ENCODE measurements at places on chromosomes 1 and 21. TPM values are rescaled to one million over a fixed set of nuclear protein-coding genes. Genes with fewer than 3 reads are reported as not detected.

GRCh38 chr1:27527890-27528817 lies 38.2 kb upstream of the WASF2 start:
- no peak for DNase-seq
- H3K27me3 ChIP-seq: no peaks in the 10 kb centered on the region
- H3K4me3 ChIP-seq: peak overlapping the region; percentile 58
- H3K36me3 ChIP-seq: no peaks in the 10 kb centered on the region

MT1HL1 gene
- total RNA-seq: not detected

GRCh38 chr1:192610112-192610889 lies 25.6 kb upstream of the RGS13 start:
- H3K4me1 ChIP-seq: peaks cover 11% of the 10 kb centered on the region
- DNase-seq: no peak
- H3K4me3 ChIP-seq: no peak overlapping the region
- no peaks in the 10 kb centered on the region for H3K36me3 ChIP-seq
- H3K27me3 ChIP-seq: no peaks in the 10 kb centered on the region
- no peak overlapping the region for H3K27ac ChIP-seq

- no peaks in the 10 kb centered on the region for H3K27me3 ChIP-seq
- no peak overlapping the region for H3K27ac ChIP-seq
- DNase-seq: no peak
- H3K4me3 ChIP-seq: no peak overlapping the region
- peaks cover 5% of the 10 kb centered on the region for H3K4me1 ChIP-seq
Measured at GRCh38 chr21:44568261-44568660, 5.3 kb upstream of the KRTAP10-4 start.

AKR7A3 gene
- total RNA-seq: 0.29 TPM

- H3K4me1 ChIP-seq: no peaks in the 10 kb centered on the region
- peaks cover 14% of the 10 kb centered on the region for H3K27me3 ChIP-seq
- H3K4me3 ChIP-seq: no peak overlapping the region
- no peaks in the 10 kb centered on the region for H3K36me3 ChIP-seq
- no peak for DNase-seq
Measured at GRCh38 chr1:152515434-152515783, 1.1 kb downstream of the CRCT1 start.

- H3K4me3 ChIP-seq: no peak overlapping the region
- no peaks in the 10 kb centered on the region for H3K36me3 ChIP-seq
Measured at GRCh38 chr21:36549470-36549869, 69.5 kb upstream of the CLDN14 start.

GRCh38 chr1:164347980-164348379 lies 211.0 kb upstream of the PBX1 start:
- H3K36me3 ChIP-seq: no peaks in the 10 kb centered on the region
- no peaks in the 10 kb centered on the region for H3K4me1 ChIP-seq
- H3K4me3 ChIP-seq: no peak overlapping the region
- no peak overlapping the region for H3K27ac ChIP-seq
- DNase-seq: no peak
- no peaks in the 10 kb centered on the region for H3K27me3 ChIP-seq

DNA sequence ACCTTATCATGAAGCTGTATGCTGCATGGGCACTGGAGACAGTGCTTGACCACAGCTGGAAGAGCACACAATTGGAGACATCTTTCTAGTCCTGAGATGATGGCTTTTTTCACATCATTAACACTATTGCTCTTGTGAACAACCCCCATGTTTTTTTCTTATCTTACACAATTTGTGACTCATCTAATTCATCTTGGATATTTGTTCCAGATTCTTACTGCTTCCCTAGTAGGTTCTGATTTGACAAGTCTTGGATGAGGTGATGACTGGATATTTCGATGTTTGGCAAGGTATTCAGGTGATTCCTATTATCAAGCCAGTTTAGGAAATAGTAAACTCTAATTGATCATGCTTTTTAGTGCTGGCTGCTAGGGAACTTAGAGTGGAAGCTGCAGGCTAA lies 23.7 kb downstream of the HLX start:
- no peak overlapping the region for H3K27ac ChIP-seq
- H3K4me1 ChIP-seq: no peaks in the 10 kb centered on the region
- H3K4me3 ChIP-seq: no peak overlapping the region
- H3K36me3 ChIP-seq: no peaks in the 10 kb centered on the region

APCS gene
- total RNA-seq: not detected
